ENCODE measurements at places on chromosomes 3 and 15. TPM values are rescaled to one million over a fixed set of nuclear protein-coding genes. Genes with fewer than 3 reads are reported as not detected.

GRCh38 chr3:172561897-172562640 is 38.8 kb upstream of the TNFSF10 start:
- H3K36me3 ChIP-seq = no peaks in the 10 kb centered on the region
- no peaks in the 10 kb centered on the region for H3K27me3 ChIP-seq
- peak overlapping the region; percentile 56 for H3K27ac ChIP-seq
- H3K4me3 ChIP-seq = no peak overlapping the region

The OSTN gene
- 0.75 TPM for total RNA-seq

- DNase-seq = no peak
- no peak overlapping the region for H3K4me3 ChIP-seq
- no peaks in the 10 kb centered on the region for H3K4me1 ChIP-seq
- H3K36me3 ChIP-seq = no peaks in the 10 kb centered on the region
Observed at GRCh38 chr3:156491192-156491591, 63.7 kb downstream of the SSR3 start.

DNA sequence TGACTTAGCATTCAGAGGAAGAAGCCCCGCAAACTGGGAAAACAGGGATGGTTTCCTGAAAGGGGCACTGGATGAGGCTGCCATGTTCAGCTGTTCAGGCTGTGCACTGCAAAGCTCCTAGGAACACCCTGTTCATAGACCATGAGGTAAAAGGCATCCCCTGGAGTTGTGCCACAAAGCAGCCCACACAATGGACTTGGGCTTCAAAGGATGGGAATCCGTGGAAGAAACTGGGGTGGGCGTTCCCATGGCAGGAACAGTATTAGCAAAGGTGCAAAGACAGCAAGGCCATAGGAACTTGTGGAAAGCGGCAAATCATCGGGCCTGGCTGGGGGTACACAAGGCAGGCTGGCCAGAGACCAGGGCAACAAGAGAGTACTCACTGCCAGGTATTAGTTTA is 8.9 kb downstream of the OXTR start:
- H3K4me3 ChIP-seq = no peak overlapping the region
- H3K27me3 ChIP-seq = peaks cover 2% of the 10 kb centered on the region
- H3K36me3 ChIP-seq = no peaks in the 10 kb centered on the region
- no peak for DNase-seq
- no peak overlapping the region for H3K27ac ChIP-seq
- H3K4me1 ChIP-seq = no peaks in the 10 kb centered on the region

GRCh38 chr3:108887121-108887520 is 64.5 kb downstream of the TRAT1 start:
- no peak overlapping the region for H3K4me3 ChIP-seq
- DNase-seq = no peak
- H3K4me1 ChIP-seq = no peaks in the 10 kb centered on the region
- H3K27me3 ChIP-seq = peaks cover 5% of the 10 kb centered on the region
- no peak overlapping the region for H3K27ac ChIP-seq

The TOP2B gene
- 203 TPM for total RNA-seq

GRCh38 chr3:52792961-52793695 is 1.5 kb upstream of the ITIH3 start:
- no peak for DNase-seq
- H3K4me1 ChIP-seq = no peaks in the 10 kb centered on the region
- no peaks in the 10 kb centered on the region for H3K36me3 ChIP-seq
- H3K27ac ChIP-seq = no peak overlapping the region
- no peak overlapping the region for H3K4me3 ChIP-seq

The TP63 gene
- total RNA-seq = 28.6 TPM

The IL17RE gene
- total RNA-seq = 23.6 TPM

DNA sequence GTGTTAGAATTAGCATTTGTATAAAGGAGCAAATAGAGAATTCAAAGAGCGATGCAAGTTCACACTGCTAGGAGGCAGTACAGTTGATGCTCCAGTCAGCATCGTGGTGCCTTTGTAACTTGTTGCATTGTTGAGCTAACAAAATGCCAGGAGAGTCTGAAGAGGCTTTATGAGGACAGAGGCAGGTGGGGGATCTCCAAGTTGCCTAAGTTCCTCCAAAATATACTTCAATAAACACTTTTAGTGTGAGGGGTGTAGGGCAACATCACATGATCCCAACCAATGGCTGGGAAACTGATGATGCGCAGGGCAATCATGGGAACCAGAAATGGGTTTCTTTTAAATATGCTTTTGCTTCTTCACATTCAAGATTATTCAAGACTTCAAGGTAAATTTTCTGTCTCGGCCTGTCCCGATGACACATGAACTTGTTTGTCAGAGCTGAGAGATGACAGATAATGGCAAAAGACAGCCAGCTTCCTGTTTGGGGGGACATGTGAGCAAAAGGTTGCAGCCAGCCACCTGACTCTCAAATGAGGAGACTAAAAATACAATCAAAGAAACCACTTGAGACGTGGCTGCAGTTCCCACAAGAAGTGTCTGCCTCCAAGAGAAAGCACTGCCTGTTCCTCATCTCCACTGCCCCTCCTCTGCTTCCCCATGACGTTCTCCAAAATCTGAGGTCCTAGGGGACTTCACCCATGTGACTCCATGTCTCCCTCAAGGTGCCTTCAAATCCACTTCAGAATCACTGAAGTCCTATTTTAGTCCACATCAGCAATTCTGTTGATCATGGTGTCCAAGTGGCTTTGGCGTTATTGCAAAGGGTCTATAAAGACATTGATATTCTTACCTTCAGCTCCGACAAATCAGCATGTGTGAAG is 39.3 kb downstream of the KLHL6 start:
- peaks cover 5% of the 10 kb centered on the region for H3K27me3 ChIP-seq
- H3K27ac ChIP-seq = no peak overlapping the region
- DNase-seq = no peak
- H3K4me3 ChIP-seq = no peak overlapping the region

DNA sequence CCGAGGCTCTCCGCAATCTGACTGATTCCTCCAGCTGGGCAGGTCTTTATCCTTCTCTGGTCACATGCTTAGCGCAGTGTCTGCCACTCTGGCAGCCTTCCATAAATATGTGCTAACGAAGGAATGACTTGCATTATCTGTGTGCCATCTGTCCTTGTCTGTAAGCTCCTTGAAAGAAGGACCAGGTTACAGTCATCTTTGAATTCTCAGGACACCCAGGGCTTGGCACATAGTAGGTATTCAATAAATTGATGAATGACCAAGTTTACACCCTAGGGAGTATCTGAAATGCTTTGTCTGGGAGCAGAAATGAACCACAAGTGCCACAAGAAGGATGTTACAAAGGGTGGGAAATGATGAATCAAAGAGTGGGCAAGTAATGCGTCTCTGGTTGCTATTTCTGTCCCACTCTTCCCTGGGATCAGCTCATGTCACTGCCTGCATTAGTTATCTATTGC is 16.5 kb upstream of the FAM3D start:
- peaks cover 10% of the 10 kb centered on the region for H3K27me3 ChIP-seq
- no peak overlapping the region for H3K4me3 ChIP-seq
- no peaks in the 10 kb centered on the region for H3K36me3 ChIP-seq
- H3K27ac ChIP-seq = no peak overlapping the region
- H3K4me1 ChIP-seq = no peaks in the 10 kb centered on the region

DNA sequence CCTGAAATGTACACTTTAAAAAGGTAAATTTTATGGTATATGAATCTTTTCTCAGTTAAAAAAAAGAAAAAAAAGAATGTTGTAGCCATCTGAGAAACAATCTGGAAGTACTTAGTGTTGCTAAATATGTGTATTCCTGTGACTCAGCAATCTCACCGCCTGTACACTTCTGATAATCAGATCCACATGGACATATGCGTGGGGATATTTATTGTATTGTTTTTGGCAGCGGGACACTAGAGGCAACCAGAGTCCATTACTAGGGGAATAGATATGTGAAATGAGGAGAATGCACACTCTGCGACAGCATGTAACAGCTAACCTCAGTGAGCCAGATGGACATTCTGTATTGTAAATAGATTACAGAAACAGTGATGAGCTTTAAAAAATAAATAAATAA is 65.4 kb downstream of the AQP9 start:
- no peak overlapping the region for H3K4me3 ChIP-seq
- H3K27me3 ChIP-seq = no peaks in the 10 kb centered on the region
- H3K27ac ChIP-seq = peak overlapping the region; percentile 52
- DNase-seq = no peak
- no peaks in the 10 kb centered on the region for H3K36me3 ChIP-seq

DNA sequence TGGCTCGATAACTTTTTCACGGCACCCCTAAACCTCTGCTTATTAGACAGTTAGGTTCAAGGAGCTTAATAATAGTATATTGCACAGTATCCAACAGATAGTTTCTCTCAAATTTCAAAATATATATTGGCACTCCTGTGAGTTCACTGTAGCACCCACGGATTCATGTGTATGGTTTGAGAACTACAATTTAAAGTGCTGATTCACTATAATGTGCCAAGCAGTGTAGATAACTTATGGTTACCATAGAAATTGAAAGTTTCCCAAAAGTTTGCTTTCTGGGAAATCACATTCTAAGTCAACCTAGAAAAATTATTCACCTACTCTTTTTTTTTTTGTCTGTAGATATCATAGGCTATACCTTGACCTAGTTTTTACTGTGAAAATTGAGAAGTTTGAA is 86.6 kb downstream of the GAP43 start:
- H3K4me1 ChIP-seq = peaks cover 11% of the 10 kb centered on the region
- no peak overlapping the region for H3K4me3 ChIP-seq
- no peaks in the 10 kb centered on the region for H3K36me3 ChIP-seq
- DNase-seq = no peak
- no peaks in the 10 kb centered on the region for H3K27me3 ChIP-seq

The ABHD6 gene
- 4.9 TPM for total RNA-seq

GRCh38 chr15:75446151-75446550 is 5.3 kb downstream of the SIN3A start:
- H3K27me3 ChIP-seq = no peaks in the 10 kb centered on the region
- no peak overlapping the region for H3K27ac ChIP-seq
- no peak overlapping the region for H3K4me3 ChIP-seq

The C15orf40 gene
- 15.8 TPM for total RNA-seq

The CLRN1 gene
- not detected for total RNA-seq

- H3K4me3 ChIP-seq = no peak overlapping the region
- H3K27me3 ChIP-seq = no peaks in the 10 kb centered on the region
- DNase-seq = no peak
- H3K4me1 ChIP-seq = peaks cover 4% of the 10 kb centered on the region
Observed at GRCh38 chr3:166685246-166685645, 694.9 kb downstream of the ZBBX start.

DNA sequence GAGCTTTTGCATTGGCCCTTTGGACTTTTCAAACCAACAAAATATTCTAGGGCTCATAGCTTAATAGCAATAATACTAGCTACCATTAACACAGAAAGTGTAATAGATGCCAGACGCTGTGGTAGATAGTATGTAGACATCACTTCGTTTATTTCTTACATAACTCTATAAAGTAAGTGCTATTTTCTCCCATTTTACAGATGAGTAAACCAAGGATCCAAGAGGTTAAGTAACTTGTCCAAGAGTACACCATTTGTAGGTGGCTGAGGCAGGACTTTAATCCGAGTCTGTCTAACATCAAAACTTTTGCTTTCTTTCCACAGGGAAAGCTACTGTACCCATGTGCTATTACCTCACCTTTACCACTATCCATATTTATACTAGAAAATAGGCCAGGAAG is 12.0 kb downstream of the EID1 start:
- no peak overlapping the region for H3K27ac ChIP-seq
- H3K4me1 ChIP-seq = no peaks in the 10 kb centered on the region
- no peak overlapping the region for H3K4me3 ChIP-seq
- DNase-seq = no peak

GRCh38 chr3:58251631-58252035 is 14.0 kb downstream of the ABHD6 start:
- no peaks in the 10 kb centered on the region for H3K27me3 ChIP-seq
- no peak overlapping the region for H3K27ac ChIP-seq
- H3K4me3 ChIP-seq = no peak overlapping the region
- no peak for DNase-seq
- no peaks in the 10 kb centered on the region for H3K36me3 ChIP-seq
- peaks cover 20% of the 10 kb centered on the region for H3K4me1 ChIP-seq

The GPR156 gene
- 11.8 TPM for total RNA-seq

The MUC20 gene
- 8.7 TPM for total RNA-seq

DNA sequence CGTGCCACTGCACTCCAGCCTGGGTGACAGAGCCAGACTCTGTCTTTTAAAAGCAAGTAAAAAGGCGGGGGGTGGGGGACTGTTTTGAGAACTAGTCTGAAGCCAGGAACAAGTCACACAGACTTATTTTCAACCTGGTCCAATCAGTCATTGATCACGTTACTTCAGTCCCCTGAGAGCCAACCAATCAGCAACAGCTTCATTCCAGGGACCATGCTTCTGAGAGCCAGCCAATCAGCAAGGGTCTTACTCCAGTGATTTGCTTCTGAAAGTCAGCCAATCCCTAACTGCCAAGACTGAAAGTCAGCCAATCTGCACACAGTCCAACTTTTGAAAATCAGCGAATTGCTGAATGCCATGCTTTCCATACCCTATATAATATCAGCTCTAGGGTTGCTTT is 48.6 kb upstream of the C15orf39 start:
- no peak overlapping the region for H3K4me3 ChIP-seq
- no peak overlapping the region for H3K27ac ChIP-seq
- DNase-seq = no peak
- H3K4me1 ChIP-seq = peaks cover 27% of the 10 kb centered on the region
- peaks cover under 1% of the 10 kb centered on the region for H3K36me3 ChIP-seq

DNA sequence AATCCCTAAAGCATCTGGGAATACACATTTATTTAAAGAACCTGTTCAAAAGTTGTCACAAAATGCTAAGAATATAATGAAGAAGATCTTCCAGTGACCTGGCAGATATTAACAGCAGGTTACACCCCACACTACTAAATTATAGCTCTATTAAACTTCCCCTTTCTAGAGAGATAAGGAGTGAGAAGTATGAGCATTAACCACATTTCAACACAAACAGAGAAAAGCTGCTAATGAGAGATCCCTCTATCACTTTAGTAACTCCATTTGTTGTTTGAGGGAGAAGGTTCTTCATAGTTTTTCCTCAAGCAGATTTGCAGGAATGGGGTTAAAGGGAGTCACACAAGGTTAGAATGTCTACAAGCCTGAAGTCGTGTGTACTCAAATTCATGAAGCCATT is 3.6 kb downstream of the COL8A1 start:
- H3K4me1 ChIP-seq = peaks cover 14% of the 10 kb centered on the region
- H3K4me3 ChIP-seq = no peak overlapping the region

Measured in mesothelial cell of epicardium (in vitro differentiated cells).